Adrenal gland (tissue), 19 donors: ENCODE measurements at places on chromosomes 1 and 21. TPM values are rescaled to one million over a fixed set of nuclear protein-coding genes. Genes with fewer than 3 reads are reported as not detected.

GRCh38 chr1:11784256-11784992 is 21.3 kb downstream of the MTHFR start:
- peaks cover 52% of the 10 kb centered on the region for H3K4me1 ChIP-seq
- no peak overlapping the region for H3K4me3 ChIP-seq
- H3K27ac ChIP-seq: no peak overlapping the region
- DNase-seq: no peak

Gene GFI1
- total RNA-seq: not detected

- no peak for DNase-seq
- H3K36me3 ChIP-seq: no peaks in the 10 kb centered on the region
- no peak overlapping the region for H3K4me3 ChIP-seq
- H3K4me1 ChIP-seq: no peaks in the 10 kb centered on the region
- H3K27ac ChIP-seq: no peak overlapping the region
Measured at GRCh38 chr1:55632906-55633305, 417.7 kb upstream of the USP24 start.

- H3K4me1 ChIP-seq: no peaks in the 10 kb centered on the region
- H3K36me3 ChIP-seq: no peaks in the 10 kb centered on the region
- no peak for DNase-seq
- H3K27ac ChIP-seq: no peak overlapping the region
- no peaks in the 10 kb centered on the region for H3K27me3 ChIP-seq
Measured at GRCh38 chr21:24583473-24583872, 1023.8 kb downstream of the MRPL39 start.

Gene DNAJC16
- total RNA-seq: 12.2 TPM

Gene FMN2
- 1.3 TPM for total RNA-seq

DNA sequence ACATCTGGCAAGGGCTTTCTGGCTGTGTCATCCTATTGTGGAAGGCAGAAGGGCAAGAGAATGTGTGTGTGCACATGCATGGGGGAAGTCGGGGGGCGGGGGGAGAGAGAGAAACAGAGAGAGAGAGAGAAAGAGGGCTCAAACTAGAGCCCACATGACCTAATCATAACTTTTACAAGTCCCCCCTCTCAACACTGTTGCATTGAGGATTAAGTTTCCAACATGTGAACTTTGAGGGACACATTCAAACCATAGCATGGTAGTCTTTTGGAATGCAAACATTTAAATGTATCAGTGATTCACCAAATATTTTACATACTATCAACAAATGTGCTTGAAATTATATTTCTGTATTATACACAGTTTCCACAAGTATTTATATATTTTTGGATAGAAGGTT is 655.4 kb upstream of the B3GALT2 start:
- H3K27me3 ChIP-seq: no peaks in the 10 kb centered on the region
- no peak overlapping the region for H3K27ac ChIP-seq
- H3K4me3 ChIP-seq: no peak overlapping the region
- DNase-seq: no peak
- H3K4me1 ChIP-seq: no peaks in the 10 kb centered on the region
- H3K36me3 ChIP-seq: no peaks in the 10 kb centered on the region

DNA sequence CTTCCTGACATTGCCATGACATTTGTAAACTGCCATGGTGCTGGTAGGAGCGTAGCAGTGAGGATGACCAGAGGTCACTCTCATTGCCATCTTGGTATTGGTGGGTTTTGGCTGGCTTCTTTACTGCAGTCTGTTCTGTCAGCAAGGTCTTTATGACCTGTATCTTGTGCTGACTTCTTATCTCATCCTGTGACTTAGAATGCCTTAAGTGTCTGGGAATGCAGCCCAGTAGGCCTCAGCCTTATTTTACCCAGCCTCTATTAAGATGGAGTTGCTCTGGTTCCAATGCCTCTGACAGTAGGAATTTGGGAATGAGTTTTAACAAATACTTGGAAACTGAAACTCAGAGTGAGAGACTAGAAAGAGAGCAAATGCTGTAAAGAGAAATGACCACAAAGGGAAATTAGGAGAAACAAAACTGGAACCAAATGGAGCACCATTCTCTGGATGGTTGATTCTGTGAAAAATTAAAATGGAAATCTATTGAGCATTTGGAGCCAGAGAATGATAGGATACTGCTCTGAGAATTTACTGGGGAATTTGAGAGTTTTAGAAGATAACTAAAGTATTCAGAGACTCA is 50.1 kb upstream of the RHOU start:
- no peak overlapping the region for H3K4me3 ChIP-seq
- H3K27me3 ChIP-seq: no peaks in the 10 kb centered on the region
- no peak overlapping the region for H3K27ac ChIP-seq
- DNase-seq: no peak

Gene DCDC2B
- total RNA-seq: not detected

DNA sequence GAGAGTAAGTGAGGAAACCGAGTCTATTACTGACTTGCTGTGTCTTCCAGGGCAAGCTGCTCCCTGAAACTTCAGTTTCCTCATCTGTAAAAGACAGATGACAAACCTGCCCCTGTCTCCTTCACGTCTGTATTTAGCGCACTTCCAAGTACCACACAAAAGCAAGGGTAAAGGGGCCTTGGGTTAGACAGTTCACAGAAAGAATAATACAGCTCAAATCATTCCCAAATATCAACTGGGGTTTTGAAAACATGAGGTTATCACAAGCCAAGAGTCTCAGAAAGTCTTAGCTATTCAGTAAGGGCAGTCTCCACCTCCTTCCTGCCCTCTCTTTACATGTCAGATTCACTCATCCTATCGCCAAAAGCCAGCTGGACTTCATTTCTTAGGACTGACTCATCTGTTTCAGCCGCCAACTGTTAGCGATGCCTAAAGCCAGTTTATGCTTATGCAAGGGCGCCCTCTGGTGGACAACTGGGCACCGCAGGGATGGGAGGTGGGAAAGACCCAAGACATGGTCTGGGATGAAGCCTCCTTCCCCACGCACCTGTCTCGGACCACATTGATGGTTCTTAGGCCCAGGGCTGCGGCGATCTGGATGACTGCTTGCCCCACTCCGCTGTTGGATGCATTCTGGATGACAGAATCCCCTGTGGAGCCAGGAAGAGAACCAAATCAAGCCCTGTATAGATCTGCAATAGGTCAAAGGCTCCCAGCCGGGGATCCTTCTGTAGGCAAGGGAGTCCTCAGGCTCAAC is 21.1 kb upstream of the SRSF4 start:
- H3K36me3 ChIP-seq: no peaks in the 10 kb centered on the region
- DNase-seq: peak; percentile 95
- no peak overlapping the region for H3K4me3 ChIP-seq
- H3K27ac ChIP-seq: peak overlapping the region; percentile 84
- peaks cover 11% of the 10 kb centered on the region for H3K4me1 ChIP-seq

- no peaks in the 10 kb centered on the region for H3K4me1 ChIP-seq
- H3K27me3 ChIP-seq: no peaks in the 10 kb centered on the region
- H3K27ac ChIP-seq: no peak overlapping the region
- DNase-seq: no peak
- H3K36me3 ChIP-seq: no peaks in the 10 kb centered on the region
Measured at GRCh38 chr1:25031966-25032667, 102.0 kb upstream of the RUNX3 start.

GRCh38 chr1:47333578-47333921 is at the start of gene CMPK1:
Gene CMPK1, plus strand, starts transcription at chr1:47333790. Its CDS starts 156 bp downstream, at chr1:47333946.
- H3K27ac ChIP-seq: peak within 1 kb of the TSS; percentile 98
- no peaks in the 10 kb centered on the region for H3K27me3 ChIP-seq
- peaks cover 21% of the 10 kb centered on the region for H3K4me1 ChIP-seq
- DNase-seq: peak; percentile 92
- H3K36me3 ChIP-seq: no peaks in the 10 kb centered on the region

Gene SDC3
- total RNA-seq: 146 TPM

GRCh38 chr1:78005755-78006154 is 1.0 kb downstream of the DNAJB4 start:
- no peaks in the 10 kb centered on the region for H3K36me3 ChIP-seq
- H3K4me3 ChIP-seq: peak overlapping the region; percentile 42
- H3K4me1 ChIP-seq: peaks cover 51% of the 10 kb centered on the region
- peak; percentile 39 for DNase-seq
- no peaks in the 10 kb centered on the region for H3K27me3 ChIP-seq
- peak overlapping the region; percentile 89 for H3K27ac ChIP-seq

GRCh38 chr1:206828765-206829164 is 36.7 kb upstream of the IL20 start:
- no peak overlapping the region for H3K27ac ChIP-seq
- no peaks in the 10 kb centered on the region for H3K27me3 ChIP-seq
- H3K4me3 ChIP-seq: no peak overlapping the region
- no peak for DNase-seq
- H3K4me1 ChIP-seq: no peaks in the 10 kb centered on the region
